Umbilical cord (tissue), 2 donors: ENCODE measurements at places on chromosomes 11 and 22. TPM values are rescaled to one million over a fixed set of nuclear protein-coding genes. Genes with fewer than 3 reads are reported as not detected.

The CD3D gene
- total RNA-seq, result not detected

The TAF10 gene
- 15.4 TPM for total RNA-seq

The TRIM64C gene
- not detected for total RNA-seq

The SPI1 gene
- total RNA-seq, result 8.2 TPM

The PATE2 gene
- 12.5 TPM for total RNA-seq

The MPST gene
- 60.2 TPM for total RNA-seq

The TRPC6 gene
- total RNA-seq, result 53.4 TPM

The CDKN1C gene
- 651 TPM for total RNA-seq

The IL17REL gene
- not detected for total RNA-seq

The TMEM223 gene
- total RNA-seq, result 33.5 TPM

The MB gene
- total RNA-seq, result 1.7 TPM

- no peak for DNase-seq
These were observed 1040.0 kb downstream of the TBC1D22A start for GRCh38 chr22:47802421-47802820.

DNA sequence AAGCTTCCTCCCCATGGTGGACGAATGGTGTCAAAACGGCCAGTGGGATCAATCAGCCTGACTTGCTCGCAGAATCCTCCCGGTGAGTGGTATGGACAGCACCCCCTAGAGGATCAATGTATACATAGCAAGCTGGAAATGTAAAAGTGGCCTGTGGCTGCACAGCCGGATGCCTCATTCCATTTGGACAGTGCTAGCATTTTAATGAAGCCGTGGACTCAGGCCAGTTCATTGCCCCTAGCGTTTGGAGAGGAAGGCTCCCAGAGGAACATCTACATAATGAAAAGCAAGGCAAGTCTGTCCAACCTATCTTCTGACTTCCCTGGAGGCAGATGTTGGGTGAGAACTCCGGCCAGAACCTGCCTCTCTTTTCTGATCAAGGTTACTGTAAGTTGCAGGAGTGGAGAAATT lies 942.3 kb downstream of the NTM start:
- DNase-seq, result peak; percentile 14

- no peak for DNase-seq
These were observed 57.3 kb downstream of the C11orf91 start for GRCh38 chr11:33643167-33643824.

DNA sequence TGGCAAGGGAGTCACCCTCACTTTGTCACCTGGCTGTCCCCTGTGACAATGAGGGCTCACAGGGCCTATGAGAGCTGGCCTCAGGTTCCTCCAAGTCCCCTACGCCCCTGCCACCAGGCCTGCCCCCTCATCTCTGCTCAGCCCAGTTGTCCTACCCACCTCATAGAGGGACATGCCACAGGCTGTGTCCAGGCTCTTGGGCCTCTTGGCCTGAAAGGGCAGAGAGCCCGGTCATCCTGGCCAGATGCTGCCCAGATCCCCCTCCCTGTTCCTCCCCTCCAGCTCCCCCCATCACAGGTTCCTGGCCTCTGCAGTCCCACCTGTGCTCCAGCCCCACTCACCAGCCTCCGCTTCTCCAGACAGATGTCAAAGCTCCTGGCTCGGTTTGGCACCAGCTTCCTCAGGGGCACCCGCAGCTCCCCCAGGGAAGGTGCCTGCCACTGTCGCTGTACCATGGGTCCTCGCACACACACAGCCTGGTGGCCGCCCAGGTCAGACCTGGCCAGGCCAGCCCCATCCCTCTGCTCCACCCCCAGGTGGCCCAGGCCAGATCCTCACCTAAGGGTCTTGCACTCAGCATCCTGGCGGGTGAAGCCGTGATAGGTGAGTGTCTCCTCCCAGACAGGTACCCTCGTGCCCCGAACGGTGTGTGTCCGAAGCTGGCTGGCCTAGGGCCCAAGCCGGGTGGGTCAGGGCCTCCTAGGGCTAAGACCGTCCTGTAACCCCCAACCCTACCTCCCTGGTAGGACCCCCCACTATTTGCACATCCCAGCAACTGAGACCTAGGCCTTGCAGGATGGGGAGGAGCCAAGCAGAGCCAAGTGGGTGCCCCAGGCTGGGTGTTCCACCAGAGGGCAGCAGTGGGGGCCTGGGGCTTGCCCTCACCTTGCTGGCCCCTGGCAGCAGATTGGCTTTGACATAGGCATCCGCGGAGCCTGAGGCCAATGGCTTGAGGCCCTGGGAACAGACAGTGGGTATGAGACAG lies 8.3 kb downstream of the NDUFV1 start:
- DNase-seq, result no peak

DNA sequence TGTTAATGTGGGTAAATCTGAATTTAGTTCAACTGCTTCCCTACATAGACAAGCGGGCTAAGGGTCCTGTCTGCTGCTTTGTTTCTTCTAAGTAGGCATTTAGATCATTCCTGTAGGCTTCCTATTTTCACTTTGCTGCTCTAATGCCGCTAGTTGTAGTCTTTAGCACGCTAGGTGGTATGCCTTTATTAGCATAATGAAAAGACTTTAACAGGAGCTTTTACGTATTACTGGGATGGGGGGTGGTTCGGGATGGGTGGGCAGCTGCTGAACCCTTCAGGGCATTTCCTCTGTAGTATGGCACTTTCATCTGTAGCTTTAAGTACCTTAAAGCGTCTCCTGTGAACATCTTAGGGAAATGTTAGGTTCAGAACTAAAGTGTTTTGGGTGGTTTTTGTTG lies 85.3 kb downstream of the GGT1 start:
- no peak for DNase-seq

- no peak for DNase-seq
These were observed 5.9 kb downstream of the RPS6KA4 start for GRCh38 chr11:64364911-64365310.

GRCh38 chr11:17978553-17979287 lies 34.1 kb downstream of the SERGEF start:
- DNase-seq, result peak; percentile 11

- DNase-seq, result no peak
These were observed 7.7 kb downstream of the BLID start for GRCh38 chr11:122108192-122108799.

- no peak for DNase-seq
These were observed 285.0 kb downstream of the C11orf87 start for GRCh38 chr11:109706945-109707344.

- DNase-seq, result no peak
These were observed 161.5 kb downstream of the CACNA1I start for GRCh38 chr22:39731881-39732555.

DNA sequence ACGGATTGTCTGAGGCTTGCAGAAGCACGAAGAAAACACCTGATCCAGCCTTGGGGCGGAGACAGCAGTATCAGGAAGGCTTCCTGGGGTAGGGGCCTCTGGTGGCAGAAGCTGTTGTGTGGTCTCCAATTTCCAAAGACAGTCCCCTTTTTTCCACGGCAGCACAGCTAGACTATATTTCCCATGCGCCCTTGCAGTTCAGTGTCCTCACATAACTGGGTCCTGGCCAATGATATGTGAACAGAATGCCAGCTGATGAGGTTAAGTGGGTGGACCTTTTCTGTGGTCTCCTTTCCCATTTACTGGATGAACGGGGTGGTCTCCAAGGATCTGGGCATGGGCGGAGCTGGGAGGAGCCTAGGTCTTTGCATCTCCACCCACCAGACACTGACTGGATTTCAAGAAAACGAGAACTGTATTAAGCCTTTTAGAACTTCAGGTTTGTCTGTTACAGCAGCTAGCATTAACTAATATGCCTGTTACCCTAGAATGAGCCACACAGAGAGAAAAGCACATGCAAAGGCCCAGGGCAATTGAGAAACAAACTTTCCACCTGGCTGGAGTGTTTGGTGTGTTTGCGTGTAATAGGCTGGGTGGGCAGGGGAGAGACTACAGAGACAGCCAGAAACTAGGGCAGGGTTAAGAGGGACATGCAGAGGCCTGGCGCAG lies 6.2 kb downstream of the GAL3ST1 start:
- no peak for DNase-seq

- no peak for DNase-seq
These were observed 6.7 kb downstream of the GNAZ start for GRCh38 chr22:23076896-23077572.

GRCh38 chr11:70387564-70387963 lies 10.8 kb upstream of the CTTN start:
- DNase-seq, result no peak
